GM23248 (cell line): ENCODE measurements at places on chromosomes 2 and 18. TPM values are rescaled to one million over a fixed set of nuclear protein-coding genes. Genes with fewer than 3 reads are reported as not detected.

DNA sequence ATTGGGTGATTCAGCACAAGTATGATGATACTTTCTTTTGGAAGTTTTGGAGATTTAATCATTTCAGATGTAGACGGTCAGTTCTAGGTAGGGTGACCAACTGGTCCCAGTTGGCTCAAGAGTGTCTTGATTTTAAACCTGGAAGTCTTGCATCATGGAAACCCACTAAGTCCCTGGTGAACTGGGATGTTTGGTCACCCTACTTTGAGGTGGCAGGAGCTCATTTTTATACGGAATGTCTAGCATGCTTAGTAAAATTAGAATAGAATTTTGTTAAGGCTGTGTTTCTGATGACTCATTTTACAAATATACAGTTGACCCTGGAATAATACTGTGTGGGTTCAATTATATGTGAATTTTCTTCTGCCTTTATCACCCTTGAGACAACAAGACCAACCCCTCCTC is 61.5 kb upstream of the DOCK10 start:
- peak; percentile 76 for DNase-seq

GRCh38 chr2:88765154-88765888 is 73.8 kb downstream of the RPIA start:
- peak; percentile 61 for DNase-seq

Gene MFSD2B
- under 0.01 TPM in 2 replicates for total RNA-seq

GRCh38 chr2:178233428-178233827 is 39.1 kb downstream of the OSBPL6 start:
- peak; percentile 55 for DNase-seq

DNA sequence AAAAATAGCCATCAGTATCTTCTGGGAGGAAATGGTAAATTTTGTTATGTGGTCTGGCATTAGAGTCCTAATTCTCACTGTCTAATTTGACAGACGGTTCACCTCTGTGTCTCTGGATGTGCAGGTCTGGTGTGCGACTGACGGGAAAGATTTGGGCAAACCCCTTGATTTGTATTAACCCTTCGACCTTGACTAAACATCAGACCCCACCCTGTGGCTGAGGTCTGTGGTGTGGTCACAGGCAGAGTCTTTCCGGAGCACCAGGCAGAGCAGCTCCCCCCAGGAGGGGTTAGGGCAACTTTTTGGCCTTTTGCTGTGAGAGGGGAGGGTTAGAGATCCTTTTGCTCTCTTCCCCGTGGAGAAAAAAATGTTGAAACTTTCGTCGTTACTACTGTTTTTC is 6.4 kb downstream of the TWIST2 start:
- DNase-seq: peak; percentile 48

GRCh38 chr2:109428281-109428680 is 185.5 kb downstream of the SEPTIN10 start:
- DNase-seq: no peak

Gene IL1R1
- 87.9 and 93.5 TPM in 2 replicates for total RNA-seq

Gene POTEJ
- not detected in 2 replicates for total RNA-seq

- no peak for DNase-seq
These were observed 34.1 kb downstream of the PTH2R start for GRCh38 chr2:208440716-208441115.

- no peak for DNase-seq
These were observed 766.4 kb downstream of the BCL11A start for GRCh38 chr2:59787095-59787494.

DNA sequence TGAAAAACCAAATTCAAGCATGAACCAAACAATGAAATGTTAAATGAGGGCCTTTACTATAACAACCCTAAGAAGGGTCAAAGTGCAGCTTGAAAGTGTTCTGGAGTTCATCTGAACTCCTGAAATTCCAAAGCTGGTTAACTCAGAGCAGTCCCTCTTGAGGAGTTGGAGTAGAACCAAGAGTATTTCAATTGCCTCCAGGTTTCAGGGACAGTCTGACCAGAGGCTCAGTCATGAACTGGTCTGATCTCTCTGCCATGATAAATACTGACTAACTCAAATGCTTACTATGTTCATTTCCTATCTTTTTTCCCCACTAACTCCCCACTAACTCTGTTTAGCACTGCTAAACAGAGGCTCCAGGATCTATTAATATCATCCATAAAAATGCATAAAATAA is 2.7 kb downstream of the STARD7 start:
- DNase-seq: peak; percentile 92

Gene OXER1
- not detected in 2 replicates for total RNA-seq

Gene ATP6V1C2
- not detected in 2 replicates for total RNA-seq

DNA sequence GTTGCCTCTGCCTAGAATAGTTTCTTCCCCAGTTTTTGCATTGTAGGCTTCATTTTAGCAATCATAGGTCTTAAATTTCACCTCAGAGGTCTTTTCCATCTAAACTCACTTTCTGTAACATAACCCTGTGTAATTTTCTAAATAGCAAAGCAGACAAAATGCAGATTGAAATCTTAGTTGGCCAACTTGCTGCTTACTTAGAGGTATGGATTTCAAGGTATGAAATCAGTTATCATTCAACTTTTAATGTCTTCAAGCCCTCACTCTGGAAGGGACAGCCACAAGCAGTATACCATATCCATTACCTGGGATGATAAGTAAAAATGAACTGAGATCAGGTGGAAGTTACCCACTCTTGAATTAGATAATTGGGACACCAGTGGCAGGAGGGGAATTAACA is 3.9 kb downstream of the CCDC121 start:
- DNase-seq: no peak

Gene SANBR
- 8.5 and 10.1 TPM in 2 replicates for total RNA-seq

DNA sequence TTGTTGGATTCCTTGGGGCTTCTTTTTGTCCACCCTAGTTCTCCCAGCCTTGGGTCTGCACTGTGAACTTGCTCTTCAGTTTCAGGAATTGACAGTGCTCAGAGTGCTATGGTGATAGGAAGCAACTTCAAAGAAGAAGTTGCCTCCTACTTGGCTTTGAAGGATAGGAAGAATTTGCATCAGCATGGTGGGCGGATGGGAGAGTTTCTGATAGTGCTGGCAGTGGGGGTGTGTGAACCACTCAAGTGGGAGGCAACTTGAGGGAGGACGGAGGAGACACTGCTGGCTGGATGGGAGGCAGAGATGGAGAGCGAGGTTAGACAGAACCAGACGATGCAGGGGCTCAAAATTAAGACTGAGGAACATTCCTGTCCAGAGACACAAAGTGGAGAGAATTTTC is 164.4 kb upstream of the SKOR2 start:
- DNase-seq: no peak

GRCh38 chr2:145221032-145221431 is 701.1 kb upstream of the ZEB2 start:
- no peak for DNase-seq

DNA sequence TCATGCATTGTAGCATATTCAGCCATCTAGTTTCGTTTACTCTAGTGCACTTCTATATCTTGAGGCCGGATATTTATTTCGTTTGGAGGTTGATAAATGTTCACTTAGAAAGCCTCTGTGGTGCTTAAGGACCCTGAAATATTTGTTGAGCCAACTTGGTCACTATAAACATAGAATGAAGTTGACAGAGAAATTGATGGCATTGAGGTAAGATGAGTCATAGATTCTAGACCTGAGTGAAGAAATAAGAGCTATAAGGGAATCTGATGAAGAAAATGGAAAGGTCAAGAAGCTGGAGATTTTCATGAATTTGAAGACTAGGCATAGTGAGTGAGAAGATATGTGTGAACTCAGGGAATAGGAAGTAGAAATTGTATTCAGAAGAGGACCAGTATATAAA is 35.9 kb downstream of the EPC2 start:
- DNase-seq: no peak

- peak; percentile 6 for DNase-seq
These were observed 43.5 kb downstream of the ARMC9 start for GRCh38 chr2:231241755-231242507.

DNA sequence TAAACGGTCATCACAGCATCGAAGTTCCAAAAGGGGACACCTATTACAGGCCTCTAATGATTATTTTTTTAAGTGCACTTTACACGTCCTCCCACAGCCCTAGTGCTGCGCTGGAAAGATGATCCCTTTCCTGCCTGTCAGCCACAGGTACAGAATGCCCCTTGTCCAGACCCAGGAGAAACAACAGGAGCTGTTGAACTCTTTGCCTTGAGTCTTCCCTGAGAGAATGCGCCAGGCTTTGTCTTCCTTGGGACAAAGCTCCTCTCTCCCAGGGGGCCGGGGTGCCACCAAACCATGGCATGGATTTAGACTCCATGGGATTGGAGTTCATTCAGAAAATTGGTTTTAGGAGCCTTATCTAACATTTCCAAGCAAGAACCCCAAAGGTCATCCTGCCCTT is 319.0 kb upstream of the SOX11 start:
- no peak for DNase-seq

- no peak for DNase-seq
These were observed 60.0 kb downstream of the NXPH2 start for GRCh38 chr2:138720035-138720838.

GRCh38 chr2:96655526-96655925 is 13.0 kb downstream of the FER1L5 start:
- no peak for DNase-seq

DNA sequence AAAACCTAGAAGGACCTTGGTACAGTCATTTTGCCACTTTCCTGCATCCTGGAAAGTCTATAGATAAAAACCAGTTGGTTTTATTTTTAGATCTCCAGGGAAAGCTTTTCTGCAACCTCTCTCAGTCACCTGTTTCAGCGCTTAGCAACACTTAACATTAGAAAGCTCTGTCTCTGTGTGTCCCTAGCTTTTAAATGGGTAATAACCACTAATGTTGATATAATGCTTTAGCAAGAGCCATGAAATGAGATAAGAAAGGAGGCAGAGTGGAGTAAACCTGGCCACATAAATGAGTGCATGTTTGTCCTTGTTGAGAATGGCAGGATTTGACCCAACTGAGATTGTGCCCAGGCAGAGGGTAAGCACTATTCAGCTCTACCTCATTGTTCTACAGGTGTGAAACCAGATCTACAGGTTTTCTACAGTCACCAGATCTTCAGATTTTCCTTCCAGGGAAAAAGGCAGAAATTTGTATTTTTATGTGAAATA is 44.8 kb downstream of the MARCHF4 start:
- DNase-seq: no peak

GRCh38 chr2:121613774-121614173 is 35.5 kb downstream of the CLASP1 start:
- DNase-seq: no peak

DNA sequence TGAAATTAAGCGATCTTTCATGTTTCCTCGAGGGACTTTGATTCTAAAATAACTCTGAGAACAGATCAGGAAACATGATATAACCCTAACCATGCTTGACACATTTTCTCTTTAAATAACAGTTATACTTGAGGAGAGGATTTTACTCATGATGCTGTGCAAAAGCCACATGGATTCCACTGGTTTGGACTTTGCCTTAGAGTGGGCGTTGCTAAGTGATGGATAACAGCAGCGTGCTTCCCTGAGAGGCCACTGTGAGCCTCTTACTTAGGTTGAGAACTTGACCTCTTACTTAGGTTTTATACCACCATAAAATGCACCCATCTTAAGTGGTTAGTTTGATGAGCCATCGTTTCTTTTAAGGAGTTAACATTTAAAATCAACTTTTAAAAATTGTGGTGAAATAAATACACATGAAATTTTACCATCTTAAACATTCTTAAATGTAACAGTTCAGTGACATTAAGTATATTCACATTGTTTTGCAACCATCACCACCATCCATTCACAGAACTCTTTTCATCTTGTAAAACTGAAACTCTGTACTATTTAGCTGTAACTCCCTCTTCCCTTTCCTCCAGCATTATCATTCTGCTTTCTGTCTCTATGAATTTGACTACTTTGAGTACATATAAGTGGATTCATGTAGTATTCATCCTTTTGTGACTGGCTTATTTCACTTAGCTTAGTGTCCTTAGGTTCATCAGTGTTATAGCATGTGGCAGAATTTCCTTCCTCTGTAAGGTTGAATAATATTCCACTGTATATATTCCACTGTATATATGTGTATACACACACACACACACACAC is 22.6 kb downstream of the ANXA4 start:
- DNase-seq: peak; percentile 36

- DNase-seq: no peak
These were observed 96.2 kb downstream of the NCK2 start for GRCh38 chr2:105840933-105841332.

Gene B4GALT6
- 2.4 and 2.8 TPM in 2 replicates for total RNA-seq

DNA sequence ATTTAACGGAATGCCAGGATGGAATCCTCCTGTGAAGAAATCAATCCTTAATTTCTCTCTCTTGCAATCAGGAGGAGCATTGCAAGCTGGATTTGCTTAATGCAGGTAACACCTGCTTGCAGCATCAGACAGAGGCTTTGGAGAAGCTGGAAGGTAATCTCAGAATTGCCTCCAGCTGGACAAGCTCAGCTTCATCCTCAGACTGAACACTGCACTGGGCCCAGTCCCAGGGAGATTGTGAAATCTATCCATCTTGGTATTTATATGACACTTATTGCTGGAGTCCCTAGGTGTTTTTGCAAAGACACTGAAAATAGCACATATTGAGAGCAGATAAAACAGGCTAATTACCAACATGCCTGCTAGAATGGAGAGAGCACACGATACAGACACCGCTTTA is 179.4 kb upstream of the SESTD1 start:
- peak; percentile 57 for DNase-seq

- no peak for DNase-seq
These were observed 34.1 kb downstream of the ANKMY1 start for GRCh38 chr2:240523451-240524281.

DNA sequence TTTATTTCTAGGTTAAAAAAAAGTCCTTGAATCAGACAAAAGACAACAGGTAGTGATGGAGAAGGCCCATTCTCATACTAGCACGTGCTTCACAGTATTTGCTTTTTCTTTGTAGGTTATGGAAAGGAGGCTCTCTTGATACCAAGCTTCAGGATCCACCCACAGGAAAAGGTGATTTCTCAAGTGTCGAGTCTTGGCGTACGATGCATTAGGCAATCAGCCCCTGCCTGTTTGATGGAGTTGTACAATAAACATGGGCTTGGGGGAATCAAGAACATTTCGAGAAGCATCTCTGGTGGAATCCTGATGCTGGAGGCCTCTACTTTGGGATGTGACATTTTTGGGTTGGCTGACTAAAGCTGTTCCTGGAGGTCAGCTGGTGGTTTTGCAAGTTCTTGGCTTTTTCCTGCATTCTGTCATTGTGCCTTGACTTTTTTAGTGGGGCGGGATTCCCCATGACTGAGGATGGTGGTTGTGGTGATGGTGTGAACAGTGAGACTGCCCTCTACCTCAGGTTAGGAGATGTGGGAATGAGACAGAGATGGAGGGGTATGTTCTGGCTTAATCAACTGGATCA is 231.5 kb upstream of the SPRED2 start:
- DNase-seq: no peak
